Effector memory CD4-positive, alpha-beta T cell (primary cell): ENCODE measurements at places on chromosomes 7 and 10.

DNA sequence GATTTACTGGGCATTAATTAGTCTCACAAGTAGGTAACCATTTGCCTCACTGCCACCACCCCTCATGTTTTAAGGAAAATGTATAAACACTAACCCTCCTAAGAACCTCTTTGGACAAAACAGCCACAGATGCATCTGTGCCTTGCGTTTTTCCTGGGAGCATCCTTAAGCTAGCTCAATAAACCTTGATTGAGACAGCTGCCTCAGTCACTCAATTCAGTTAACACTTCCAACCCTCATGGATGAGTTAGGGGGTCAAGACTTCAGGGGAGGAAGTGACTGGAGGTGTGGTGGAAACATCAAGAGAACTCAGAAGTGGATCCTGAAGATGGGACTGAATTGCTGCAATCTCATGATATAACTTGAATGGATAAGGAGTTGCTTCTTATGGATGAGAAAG lies 31.5 kb downstream of the CUL2 start:
- no peak for DNase-seq

DNA sequence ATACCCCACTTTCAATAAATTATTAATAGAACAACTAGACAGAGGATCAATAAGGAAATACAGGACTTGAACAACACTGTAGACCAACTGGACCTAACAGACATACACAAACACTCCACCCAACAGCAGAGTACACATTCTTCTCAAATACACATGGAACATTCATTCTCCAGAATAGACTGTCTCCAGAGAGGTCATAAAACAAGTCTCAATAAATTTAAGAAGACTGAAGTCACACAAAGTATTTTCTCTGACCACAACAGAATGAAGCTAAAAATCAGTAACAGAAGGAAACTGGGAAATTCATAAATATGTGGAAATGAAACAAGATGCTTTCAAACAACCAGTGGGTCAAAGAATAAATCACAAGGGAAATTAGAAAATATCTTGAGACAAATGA lies 119.8 kb downstream of the SMURF1 start:
- DNase-seq, result no peak

DNA sequence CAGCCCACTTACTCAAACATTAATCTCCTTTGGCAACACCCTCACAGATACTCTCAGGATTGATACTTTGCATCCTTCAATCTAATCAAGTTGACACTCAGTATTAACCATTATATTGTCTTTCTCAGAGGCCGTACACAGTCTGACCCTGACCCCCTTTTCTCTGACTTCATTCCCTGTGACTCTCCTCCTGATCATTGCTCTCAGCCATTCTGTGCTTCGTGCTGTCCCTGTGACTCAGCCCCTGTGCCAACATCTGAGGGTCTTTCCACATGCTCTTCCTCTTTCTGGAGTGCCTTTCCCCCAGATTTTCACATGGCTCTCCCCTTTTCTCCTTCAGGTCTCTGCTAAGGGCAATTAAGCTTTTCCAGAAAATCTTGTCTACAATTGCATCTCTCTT lies 289.0 kb upstream of the PHYHIPL start:
- DNase-seq, result no peak

DNA sequence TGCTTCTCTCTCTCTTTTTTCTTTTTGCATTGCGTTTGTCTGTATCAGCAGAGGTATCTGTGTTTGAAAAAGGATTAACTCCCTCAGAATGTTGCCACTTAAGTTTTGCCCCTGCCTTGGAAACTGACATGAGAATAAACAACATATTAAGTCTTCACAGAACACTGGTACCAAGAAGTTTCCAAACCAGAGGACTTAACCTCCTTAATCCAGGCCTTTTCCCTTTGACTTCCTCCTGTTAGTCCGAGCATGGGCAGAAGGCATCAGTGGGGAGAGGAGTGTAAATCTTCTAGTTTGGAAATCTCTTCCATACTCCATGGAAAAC lies 681.4 kb downstream of the LRMDA start:
- DNase-seq, result no peak

DNA sequence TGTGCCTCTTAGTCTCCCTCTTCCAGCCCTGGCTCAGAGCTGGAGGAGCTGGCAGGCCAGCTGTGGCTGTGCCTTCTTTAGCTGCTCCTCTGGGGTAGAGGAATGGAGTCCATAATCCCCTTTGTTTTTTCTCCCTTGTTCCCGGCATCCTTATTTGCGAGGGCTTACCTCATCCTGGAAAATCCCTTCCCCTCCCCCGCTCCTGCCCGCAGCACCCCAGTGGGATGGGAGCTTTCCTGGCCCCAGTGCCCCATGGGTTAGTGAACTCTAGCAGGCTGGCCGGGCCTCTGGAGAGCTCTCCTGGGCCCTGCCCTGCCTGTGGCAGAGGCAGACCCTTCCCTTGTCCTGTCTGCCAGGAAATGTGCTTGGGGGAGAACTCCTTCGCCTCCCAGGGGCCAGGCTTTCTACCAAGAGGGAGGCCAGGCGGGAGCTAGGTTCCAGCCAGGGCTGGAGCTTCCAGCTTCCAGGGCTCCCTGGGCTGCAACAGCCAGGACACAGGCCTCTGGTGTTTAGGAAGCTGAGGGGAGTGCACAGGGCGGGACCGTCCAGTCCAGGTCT lies 16.5 kb upstream of the TRIM8 start:
- DNase-seq, result no peak

GRCh38 chr7:25329815-25330214 lies 101.5 kb upstream of the NPVF start:
- DNase-seq, result no peak

- DNase-seq, result no peak
Measured at GRCh38 chr10:77648472-77648871, 10.9 kb upstream of the KCNMA1 start.

DNA sequence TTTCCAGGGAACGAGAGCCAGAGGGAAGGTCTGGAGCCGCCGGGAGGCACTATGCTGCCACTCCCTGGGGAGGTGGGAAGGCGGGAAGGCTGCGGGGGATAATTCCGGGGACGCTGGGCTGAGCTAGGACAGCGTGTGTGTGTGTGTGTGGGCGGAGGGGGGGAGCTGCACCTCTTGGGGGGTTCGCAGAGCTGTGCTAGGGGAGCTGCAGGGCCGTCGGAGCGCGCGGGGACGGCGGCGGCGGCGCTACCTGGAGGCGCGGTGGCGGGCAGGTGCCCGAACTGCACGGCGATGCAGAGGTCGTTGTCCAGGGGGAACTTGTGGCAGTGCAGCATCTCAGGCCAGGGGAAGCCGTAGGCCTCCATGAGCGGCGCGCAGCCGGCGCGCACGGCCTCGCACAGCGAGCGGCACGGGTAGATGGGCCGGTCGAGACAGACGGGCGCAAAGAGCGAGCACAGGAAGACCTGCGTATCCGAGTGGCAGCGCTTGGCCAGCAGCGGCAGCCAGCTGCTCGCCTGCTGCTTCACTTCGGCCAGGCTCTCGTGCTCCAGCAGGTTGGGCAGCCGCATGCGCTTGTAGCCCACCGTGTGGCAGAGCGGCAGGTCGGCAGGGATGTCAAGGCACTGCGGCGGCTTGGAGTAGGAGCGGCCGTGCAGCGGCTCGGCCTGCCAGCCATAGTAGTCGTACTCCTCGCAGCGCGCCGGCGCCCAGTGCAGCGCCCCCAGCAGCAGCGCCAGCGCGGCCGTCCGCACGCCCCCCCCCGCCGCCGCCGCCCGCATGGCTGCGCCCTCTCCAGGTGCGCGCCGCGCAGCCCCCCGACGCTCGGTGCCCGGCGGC lies 526 bp downstream of the SFRP5 start:
- no peak for DNase-seq

- no peak for DNase-seq
Measured at GRCh38 chr10:11454958-11455566, 156.4 kb downstream of the USP6NL start.

DNA sequence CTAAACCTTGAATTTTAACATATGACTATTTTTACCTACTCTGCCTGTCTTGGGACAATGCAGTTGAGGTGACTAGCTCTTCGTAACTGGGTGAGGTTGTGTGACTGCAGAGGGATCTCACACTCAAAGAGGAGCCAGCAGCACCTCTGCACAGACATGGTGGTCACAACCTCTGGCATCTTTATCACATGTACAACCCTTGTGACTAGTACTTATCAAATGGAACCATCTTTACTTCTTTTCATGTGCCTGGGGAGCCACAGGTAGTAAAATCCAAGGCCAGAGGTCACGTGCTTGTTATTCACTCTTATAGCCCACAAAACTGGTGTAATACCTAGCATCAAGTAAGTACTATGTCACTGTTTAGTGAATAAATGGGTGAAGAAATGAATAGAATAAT lies 244.3 kb downstream of the COBL start:
- no peak for DNase-seq

DNA sequence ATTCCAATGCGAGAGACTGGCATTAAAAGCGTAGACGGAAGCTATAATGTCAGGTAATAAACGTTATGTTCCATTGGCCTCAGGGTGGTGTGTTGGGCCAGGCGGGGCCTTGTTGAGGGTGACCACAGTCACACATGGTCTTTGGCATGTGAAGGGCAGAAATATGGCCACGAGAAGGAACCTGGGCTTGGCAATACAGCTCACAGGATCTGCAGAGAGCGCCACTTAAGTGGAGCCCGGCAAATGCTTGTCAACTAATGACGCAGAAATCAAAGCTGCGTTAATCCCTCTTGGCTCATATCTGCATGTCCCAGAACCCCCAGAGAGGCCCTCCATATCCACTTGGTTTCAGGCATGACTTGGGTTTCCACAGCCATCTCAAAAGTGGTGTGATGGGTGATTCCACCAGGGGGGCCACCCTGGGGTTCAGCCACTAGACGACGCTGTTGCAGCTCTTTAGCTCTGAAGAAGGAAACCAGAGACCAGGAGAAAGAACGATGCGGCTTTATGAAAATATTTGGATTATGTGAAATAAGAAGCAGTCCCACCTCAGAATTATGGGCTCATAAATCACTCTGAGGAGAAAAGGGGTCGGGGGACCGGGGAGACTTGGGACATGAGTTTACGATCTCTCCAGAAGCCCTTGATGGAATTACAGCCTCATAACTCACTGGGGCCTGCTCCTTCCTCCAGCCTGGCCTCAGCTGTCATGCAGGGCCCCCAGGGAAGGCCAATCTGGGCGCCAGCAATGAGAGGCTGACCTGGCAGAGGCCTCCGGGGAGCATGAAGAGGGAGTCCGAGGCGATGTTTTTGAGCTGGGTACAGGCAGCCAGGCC lies 462.5 kb downstream of the PLXNA4 start:
- DNase-seq, result no peak

GRCh38 chr7:37315772-37316715 lies 132.6 kb downstream of the ELMO1 start:
- no peak for DNase-seq

- DNase-seq, result no peak
Measured at GRCh38 chr10:124000792-124001201, 92.6 kb downstream of the CHST15 start.

DNA sequence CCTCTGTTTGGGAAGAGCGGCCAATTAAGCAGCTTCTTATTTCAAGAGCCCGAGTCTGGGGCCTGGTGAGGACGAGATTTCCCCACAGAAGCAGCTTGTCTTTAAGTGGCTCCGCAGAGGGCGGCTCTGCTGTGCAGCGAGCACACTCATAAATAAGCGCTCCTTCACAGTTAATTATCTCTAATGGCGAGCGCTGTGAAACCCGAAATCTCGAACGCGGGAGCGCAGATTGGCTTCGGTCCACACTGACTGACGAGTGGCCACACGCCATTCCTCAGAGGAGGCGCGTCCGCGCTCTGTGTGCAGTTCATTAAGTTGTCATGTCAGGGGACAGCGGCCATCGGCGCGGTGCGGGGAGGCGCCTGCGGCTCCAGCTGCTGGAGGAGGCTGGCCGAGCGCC lies 560.9 kb downstream of the DNAJB6 start:
- DNase-seq, result no peak

DNA sequence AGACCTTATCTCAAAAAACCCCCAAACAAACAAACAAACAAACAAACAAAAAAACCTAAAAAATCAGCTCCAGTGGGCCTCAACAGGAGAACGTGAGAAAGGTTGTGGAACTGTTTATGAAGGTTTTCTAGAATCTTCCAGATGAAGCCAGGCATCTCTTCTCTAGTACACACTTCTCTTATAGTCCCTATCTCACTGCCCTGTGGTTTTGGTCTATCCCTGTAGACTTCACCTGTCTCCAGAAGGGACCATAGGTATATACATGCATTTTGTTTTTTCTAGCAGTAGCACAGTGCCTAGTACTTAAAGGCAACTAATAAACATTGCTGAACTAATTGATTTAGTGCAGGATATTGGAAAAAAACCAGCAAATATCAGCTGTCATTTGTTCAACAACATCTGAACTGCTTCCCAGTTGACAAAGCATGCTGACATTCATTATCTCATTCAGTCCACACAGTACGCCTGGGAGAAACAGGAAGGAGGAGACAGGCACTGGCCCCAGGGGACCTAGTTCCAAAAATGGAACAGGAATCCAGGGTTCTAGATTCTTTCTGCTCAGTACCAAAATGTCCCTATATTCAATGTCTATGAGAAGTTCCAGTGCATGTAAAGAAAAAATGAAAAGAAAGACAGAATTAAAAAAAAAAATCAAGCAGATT lies 59.8 kb downstream of the C10orf67 start:
- no peak for DNase-seq

- DNase-seq, result no peak
Measured at GRCh38 chr7:1942941-1943289, 272.8 kb downstream of the ELFN1 start.

DNA sequence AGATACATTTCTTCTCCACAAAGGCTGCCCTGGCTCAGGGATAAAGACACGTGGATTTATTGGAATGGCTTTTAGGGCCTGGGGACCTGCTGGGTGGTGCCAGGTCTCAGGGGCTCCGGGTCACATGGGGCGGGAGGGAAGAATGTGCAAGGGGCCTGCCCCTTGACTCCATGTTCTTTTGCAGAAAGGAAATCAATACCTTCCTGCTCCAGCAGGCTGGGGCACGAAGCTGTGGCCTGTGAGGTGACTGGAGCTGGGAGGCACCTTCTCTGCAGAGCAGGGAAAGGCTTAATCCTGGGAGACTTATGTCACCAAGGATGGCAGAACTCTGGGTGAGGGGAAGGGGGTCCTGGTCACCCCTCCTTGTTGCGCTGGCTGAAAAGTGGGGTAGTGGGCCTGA lies 42.3 kb upstream of the GNA12 start:
- no peak for DNase-seq

GRCh38 chr10:88408096-88408495 lies 175.0 kb downstream of the RNLS start:
- no peak for DNase-seq

- no peak for DNase-seq
Measured at GRCh38 chr10:51358227-51358626, 283.9 kb downstream of the PRKG1 start.

- no peak for DNase-seq
Measured at GRCh38 chr10:47038881-47039561, 127.8 kb downstream of the PTPN20 start.

DNA sequence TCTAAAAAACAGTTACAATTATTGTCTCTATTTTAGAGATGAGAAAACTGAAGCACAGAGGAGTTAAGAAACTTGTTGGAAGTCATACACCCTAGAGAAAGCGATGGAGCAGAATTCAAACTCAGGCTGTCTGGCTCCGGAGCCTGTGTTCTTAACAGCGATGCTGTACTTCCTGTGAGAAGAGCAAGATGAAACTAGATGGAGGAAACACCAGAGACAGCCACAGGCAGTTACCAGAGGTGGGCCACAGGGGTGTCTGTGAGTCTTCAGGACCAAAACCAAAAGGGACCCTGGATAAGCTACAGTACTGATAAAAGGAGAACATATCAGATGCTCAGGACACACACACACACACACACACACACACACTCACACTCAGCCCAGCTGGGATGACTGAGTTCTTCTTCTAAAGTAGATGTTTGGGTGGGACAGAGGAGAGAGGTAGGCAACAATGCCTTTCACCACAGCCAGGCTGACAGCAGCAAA lies 289.2 kb downstream of the FZD1 start:
- no peak for DNase-seq
